ENCODE measurements at places on chromosomes 2 and 18.
A peak's percentile ranks its signal among the peaks of the same experiment; 100 is the strongest.

GRCh38 chr18:28606686-28607085 lies 429.8 kb upstream of the CDH2 start:
- no peak for DNase-seq

DNA sequence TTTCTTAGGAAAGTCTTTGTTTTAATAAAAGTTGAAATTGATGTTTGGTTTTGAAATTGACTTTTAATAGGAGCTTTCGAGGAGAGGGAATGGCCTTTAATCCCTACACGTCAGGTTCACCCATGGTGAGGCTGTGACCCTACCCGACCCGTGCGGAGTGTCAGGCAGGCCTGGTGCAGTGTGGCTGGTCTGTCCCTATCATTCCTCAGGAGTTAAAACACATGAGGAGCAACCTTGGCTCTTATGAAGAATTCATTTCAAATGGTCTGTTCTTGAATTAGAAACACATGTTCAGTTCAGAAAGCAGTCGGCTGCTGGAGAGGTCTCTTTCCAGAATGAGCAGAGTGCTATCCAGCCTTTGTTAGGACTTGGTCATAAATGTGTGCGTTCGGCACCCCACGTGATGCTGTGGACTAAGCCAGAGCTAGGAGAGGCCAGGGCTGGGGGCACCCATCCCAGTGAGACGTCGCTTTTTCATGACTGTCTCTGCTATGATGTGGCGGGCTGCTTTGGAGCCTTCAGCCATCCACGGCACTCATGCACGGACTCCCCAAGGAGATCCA lies 54.7 kb downstream of the EMILIN2 start:
- DNase-seq: no peak

DNA sequence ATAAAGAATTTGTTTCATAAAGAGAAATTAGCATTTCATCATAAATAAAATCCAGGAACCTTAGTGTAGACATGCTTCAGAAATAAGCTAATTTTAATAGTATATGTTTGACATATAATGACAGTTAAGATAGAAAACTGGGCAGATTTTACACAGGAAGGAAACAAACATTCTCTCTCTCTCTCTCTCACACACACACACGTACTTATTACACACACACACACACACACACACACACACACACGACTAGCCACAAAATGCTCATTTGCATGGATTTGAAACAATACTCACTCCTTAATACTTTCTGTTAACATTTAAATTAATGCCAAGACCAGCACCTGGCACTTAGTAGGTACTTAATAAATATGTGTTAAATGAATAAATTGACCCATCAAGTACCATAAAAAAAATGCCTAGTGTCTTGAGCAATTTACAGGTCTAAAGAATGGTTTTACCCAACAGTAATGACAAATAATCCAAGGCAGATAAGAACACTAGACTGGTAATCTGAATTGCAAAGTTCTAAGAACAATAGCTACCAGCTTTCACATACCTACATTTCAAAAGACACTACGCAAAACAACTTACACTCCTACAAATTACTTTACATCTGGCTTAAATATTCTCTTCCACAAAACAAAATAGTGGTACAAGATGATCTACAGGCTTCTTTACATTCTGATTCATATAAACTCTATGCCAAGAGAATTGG lies 2.9 kb upstream of the GALNT3 start:
- no peak for DNase-seq

- DNase-seq: peak; percentile 73
These were observed 27.1 kb upstream of the TFPI start for GRCh38 chr2:187581125-187581896.

DNA sequence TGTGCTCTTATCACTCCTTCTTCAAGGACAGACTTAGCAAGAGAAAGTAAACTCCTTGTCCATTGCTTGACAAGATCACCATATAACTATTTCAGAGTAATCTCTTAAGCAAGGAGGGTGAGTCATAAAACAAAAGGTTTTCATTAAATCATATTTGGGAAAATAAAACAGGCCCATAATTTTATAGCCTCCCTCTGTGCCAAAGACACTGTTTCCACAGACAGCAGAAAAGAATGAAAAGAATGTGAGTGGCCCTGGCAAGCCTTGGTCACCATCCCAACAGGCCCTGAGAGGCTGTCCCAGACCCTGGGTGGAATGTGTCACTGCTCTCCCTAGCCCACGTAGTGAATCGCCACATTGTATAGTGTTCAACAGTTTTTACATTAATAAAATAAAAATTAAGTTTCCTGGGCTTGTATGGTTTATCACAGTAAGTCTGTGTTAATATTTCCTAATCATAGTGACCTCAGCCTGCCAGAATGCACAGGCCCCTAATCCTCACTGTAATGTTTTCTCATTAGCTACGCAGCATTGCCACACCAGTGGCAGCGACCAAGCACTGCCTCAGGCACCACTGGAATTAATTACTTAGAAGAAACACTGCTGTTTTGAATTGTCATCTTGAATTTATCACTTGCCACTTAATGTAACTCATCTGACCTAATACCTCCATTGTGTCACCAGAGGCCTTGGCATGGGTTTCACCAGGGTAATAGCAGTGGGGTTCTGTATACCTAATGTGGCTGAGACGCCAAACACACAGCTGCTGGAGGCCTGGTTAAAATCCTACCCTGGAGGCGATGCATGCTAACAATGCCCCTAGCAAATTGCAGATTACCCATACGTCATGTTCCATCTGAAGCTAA lies 401.9 kb downstream of the LNPK start:
- no peak for DNase-seq

GRCh38 chr2:128788636-128789220 lies 470.1 kb upstream of the HS6ST1 start:
- DNase-seq: no peak

GRCh38 chr2:174121612-174122011 lies 126.7 kb downstream of the OLA1 start:
- no peak for DNase-seq

- no peak for DNase-seq
These were observed 16.3 kb upstream of the EPHA4 start for GRCh38 chr2:221588306-221588985.

DNA sequence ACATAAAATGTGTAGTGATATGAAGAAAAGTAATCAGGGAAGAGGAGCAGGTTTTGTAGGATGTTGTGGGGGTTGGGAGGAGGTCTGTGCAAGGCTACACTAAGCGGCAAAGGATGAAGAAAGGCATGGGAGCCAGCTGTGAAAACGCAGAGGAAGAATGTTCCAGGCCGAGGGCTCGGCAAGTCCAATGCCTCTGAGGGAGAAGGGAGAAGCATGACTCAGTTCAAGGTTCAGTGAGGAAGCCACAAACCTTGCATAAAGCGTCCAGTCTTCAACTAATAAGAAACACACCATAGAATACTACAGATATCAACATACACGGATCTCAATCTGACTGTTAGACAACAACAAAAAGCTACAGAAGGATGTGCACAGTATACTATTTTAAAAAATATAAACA lies 16.2 kb downstream of the EPB41L3 start:
- no peak for DNase-seq

GRCh38 chr2:54394392-54394791 lies 61.7 kb upstream of the SPTBN1 start:
- no peak for DNase-seq

DNA sequence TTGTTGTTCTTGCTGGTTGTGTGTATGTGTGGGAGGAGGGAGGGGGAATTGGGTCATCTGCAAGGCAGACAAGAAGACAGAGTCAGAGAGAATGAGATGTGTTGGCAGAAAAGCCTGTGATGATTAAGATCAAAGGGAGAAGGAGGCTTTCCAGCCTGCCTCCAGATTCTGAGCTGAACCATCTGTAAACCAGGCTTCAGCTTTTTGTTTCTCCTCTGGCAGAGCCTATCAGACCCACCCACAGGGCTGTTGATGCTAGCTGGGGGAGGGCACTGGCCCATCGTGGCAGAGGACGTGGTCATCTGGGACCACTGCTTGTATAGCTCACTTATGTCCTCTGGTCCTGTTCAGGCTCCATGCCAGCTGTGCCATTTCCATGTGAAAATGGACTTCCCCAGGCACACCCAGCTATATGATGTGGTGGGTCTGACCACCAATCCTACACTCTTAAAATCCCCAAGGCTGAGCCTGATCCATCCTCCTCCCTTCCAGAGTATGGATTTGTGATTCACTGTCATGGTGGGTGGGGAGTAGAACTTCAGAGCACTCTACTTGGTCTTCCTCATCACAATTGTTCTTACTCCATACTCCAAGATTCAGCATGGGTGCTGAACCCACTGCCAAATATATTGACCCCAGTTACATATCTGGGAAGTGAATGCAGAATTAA lies 27.8 kb upstream of the COL6A3 start:
- DNase-seq: no peak

DNA sequence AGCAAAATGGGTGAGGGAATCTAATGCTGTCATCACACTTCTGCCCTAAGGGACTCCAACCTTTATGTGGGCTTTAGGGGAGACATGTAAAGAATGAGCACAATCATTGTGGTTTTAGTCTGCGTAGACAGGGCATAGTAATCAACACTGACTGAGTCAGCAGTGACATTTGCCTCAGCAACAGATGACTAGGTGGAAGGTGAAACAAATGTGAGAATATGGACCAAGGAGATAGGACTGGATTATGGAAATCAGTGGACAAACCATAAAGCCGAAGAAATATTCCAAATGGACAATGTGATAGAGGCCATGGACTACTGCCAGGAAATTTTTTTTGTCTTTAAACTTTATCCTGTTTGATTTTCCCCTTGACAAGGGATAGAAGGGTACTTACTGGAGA lies 83.9 kb downstream of the PDK1 start:
- DNase-seq: no peak

DNA sequence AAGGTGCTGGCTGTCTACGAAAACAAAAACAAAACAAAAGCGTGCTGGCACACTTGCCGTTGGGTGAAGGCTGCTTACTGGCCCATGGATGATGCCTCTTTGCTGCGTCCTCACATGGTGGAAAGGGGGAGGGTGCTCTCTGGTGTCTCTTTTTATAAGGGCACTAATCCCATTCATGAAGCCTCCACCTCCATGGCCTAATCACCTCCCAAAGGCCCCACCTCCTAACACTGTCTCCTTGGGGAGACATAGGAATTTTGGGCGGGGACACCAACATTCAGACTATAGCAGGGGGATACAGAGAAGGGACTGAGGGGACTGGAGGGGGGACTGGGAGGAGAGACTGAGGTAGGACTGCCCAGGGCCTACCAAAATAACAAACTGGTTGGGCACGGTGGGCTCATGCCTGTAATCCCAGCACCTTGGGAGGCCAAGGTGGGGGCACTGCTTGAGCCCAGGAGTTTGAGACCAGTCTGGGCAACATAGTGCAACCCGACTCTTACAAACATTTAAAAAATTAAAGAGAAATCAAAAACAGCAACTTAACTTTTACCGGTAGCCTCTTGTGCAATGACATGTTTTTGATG lies 14.5 kb downstream of the PTMA start:
- DNase-seq: no peak

DNA sequence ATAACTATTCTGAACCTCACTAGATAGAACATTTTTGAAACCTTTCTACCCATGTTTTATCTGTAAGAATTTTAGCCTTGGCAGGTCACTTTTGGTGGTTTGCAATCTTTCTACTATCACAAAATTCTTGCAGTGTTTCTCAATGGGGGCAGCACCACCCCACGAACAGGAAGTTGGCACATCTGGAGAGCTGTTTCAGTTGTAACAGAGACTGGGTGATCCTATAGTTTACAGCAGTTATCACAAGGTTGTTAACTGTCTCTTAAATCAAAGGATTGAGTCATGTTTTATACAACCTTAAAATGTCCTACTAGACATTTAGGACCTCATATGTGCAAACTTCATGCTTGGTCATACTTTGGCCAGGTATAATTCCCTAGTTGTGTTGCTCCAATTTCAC lies 829.2 kb downstream of the ERBB4 start:
- no peak for DNase-seq

- DNase-seq: no peak
These were observed 106.4 kb downstream of the ZAP70 start for GRCh38 chr2:97819754-97820153.

Data from spinal cord (tissue), 10 donors.